ENCODE measurements at places on chromosomes 2 and 18.

DNA sequence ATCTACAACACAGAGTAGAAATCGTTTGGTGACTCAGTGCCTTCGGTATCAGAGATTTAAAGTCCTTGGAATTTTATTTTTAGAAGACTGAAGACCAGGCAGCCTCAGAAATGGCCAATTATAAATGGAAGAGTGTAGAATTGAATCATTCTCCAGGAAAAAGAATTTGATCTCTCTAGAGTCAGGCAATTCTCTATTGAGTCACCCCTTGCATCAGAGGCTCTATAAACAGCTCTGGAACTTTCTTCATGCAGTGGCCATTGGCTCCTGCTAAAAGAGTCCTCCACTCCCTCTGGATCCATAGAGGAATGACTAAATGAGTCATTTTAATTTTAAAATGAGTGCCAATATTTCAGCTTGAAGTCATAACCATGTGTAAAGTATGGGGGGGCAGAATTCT is 816.2 kb downstream of the TDRD15 start:
- no peak for DNase-seq
- no peaks in the 10 kb centered on the region for H3K4me1 ChIP-seq
- no peaks in the 10 kb centered on the region for H3K36me3 ChIP-seq
- no peak overlapping the region for H3K27ac ChIP-seq

- H3K36me3 ChIP-seq = peaks cover 4% of the 10 kb centered on the region
- no peak overlapping the region for H3K4me3 ChIP-seq
Measured at GRCh38 chr2:6888724-6889123, 11.1 kb downstream of the RSAD2 start.

GRCh38 chr18:55651236-55651635 is 63.2 kb upstream of the TCF4 start:
- no peaks in the 10 kb centered on the region for H3K27me3 ChIP-seq
- no peaks in the 10 kb centered on the region for H3K4me1 ChIP-seq
- H3K27ac ChIP-seq = no peak overlapping the region
- H3K36me3 ChIP-seq = no peaks in the 10 kb centered on the region

DNA sequence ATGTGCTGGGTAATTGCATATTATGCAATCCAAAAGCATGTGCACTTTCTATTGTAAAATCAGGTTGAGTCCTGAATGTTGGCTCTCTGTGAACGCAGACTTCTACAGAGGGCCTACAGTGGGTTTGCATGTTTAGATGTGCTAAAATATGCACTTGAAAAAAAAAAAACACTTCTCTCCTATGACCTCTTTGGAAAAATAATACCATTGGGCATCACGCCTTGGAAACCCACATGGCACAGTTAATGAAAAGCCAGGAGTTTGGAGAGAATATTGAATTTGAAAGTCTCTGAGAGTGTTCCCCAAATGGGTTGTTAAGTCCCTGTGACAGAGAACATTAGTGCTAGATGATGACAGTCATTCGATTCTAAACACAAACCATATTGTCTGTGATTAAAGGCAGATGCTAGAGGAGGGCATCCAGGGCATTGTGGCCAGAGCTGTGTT is 710.4 kb upstream of the PIK3C3 start:
- H3K36me3 ChIP-seq = no peaks in the 10 kb centered on the region
- H3K27ac ChIP-seq = no peak overlapping the region
- H3K27me3 ChIP-seq = no peaks in the 10 kb centered on the region
- DNase-seq = no peak
- no peaks in the 10 kb centered on the region for H3K4me1 ChIP-seq
- H3K4me3 ChIP-seq = no peak overlapping the region

GRCh38 chr2:231503766-231504165 is 26.5 kb downstream of the NMUR1 start:
- no peaks in the 10 kb centered on the region for H3K27me3 ChIP-seq
- DNase-seq = no peak

DNA sequence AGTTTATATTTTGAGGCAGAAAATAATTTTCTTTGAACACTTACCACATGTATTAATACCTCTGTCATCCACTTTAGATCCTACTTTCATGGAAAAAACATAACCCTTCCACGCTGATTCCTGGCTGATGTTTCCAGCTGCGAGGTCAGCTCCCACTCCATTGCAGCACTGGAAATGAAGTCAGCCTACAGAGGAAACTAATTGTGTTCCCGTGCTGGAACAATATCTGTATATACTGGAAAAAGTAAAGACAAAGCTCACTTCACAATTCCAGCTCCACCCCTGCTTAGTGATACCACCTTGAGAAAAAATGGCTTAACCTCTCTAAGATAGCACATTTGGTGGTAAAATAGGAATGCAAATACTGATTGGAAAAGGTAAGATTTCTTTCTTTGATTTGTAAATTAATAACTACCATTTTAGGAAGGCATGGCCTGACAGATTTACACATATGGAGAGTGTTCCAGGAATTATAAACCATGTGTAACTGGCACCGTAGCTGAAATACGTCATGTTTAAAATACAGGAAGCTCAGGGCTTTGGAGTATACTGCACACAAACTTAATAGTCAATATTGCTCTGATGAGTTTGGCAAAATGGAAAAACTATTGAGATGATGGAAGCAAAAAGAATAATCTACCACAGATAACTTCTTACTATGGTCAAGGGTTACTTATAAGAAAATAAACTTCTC is 90.0 kb downstream of the TRIB2 start:
- H3K27me3 ChIP-seq = no peaks in the 10 kb centered on the region
- no peaks in the 10 kb centered on the region for H3K36me3 ChIP-seq
- no peaks in the 10 kb centered on the region for H3K4me1 ChIP-seq
- H3K4me3 ChIP-seq = no peak overlapping the region

GRCh38 chr18:10015941-10016819 is 102.4 kb downstream of the VAPA start:
- no peaks in the 10 kb centered on the region for H3K36me3 ChIP-seq
- no peak overlapping the region for H3K4me3 ChIP-seq
- no peak for DNase-seq
- H3K4me1 ChIP-seq = no peaks in the 10 kb centered on the region

GRCh38 chr18:22363867-22364463 is 53.8 kb downstream of the CTAGE1 start:
- no peaks in the 10 kb centered on the region for H3K36me3 ChIP-seq
- H3K27ac ChIP-seq = no peak overlapping the region
- peak; percentile 39 for DNase-seq
- no peaks in the 10 kb centered on the region for H3K4me1 ChIP-seq
- H3K27me3 ChIP-seq = no peaks in the 10 kb centered on the region

- no peaks in the 10 kb centered on the region for H3K27me3 ChIP-seq
- H3K4me3 ChIP-seq = no peak overlapping the region
- no peaks in the 10 kb centered on the region for H3K4me1 ChIP-seq
- DNase-seq = no peak
Measured at GRCh38 chr2:187847245-187848208, 293.3 kb upstream of the TFPI start.

GRCh38 chr2:196268538-196269338 is 97.4 kb upstream of the STK17B start:
- H3K27ac ChIP-seq = peak overlapping the region; percentile 53
- H3K4me3 ChIP-seq = peak overlapping the region; percentile 28
- H3K27me3 ChIP-seq = no peaks in the 10 kb centered on the region

DNA sequence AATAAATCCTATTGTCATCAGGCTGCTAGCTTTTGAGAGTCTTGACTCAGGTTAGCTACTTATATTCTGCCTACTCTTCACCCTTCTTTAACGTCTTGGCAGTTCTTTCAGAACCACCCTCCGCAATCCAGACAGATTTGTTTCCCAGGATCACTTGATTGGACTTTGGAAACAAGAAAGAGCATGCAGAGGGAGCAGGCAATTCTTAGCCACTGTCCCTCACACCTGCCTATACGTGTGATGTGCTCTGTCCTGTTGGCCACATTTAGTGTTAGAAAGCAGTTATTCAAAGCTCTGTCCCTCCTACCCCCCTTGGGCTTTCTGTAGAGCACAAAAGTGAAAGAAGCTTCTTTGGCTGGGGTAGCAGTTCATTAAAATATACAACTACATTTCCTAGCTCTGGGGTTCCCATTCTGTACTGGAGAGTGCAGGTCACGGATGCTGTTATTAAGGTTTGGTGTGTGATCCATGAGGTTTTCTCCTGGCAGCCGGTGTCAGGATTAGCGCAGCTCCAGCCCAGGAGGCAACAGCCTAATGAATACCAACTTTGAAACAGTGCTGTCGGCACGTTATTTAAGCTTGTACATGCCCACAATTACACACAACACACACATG is 6.3 kb downstream of the FZD5 start:
- H3K4me3 ChIP-seq = no peak overlapping the region
- H3K36me3 ChIP-seq = no peaks in the 10 kb centered on the region
- H3K27me3 ChIP-seq = peaks cover 37% of the 10 kb centered on the region
- no peak overlapping the region for H3K27ac ChIP-seq
- no peak for DNase-seq

DNA sequence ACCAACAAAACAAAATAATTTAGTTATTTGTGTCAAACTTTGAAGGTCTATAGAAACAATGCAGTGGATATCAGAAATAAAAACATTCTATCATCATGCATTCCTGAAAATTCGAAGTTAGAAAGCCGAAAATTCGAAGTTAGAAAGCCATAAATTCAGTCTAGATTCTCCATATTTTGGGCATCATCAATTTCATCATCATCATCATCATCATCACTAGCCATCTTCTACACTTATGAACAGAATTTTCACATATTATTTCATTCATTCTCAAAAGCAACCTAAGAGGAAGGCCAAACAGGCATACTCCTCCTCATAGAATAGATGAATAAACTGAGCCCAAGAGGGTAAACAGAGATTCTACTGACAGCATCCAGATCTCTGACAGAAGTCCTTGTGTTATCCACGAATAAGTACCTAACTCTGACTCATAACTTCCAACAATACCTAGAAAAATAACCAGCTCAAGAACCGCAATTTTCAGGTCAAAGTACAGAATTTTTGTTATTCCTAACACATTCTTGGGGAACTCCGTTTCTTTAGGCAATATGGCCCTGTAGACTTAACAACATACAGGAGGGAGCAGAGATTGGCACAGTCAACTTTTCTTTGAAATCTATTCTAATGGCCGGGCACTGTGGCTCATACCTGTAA is 84.7 kb downstream of the TCF4 start:
- H3K4me1 ChIP-seq = no peaks in the 10 kb centered on the region
- H3K27ac ChIP-seq = no peak overlapping the region
- DNase-seq = no peak
- H3K27me3 ChIP-seq = no peaks in the 10 kb centered on the region
- H3K4me3 ChIP-seq = no peak overlapping the region

DNA sequence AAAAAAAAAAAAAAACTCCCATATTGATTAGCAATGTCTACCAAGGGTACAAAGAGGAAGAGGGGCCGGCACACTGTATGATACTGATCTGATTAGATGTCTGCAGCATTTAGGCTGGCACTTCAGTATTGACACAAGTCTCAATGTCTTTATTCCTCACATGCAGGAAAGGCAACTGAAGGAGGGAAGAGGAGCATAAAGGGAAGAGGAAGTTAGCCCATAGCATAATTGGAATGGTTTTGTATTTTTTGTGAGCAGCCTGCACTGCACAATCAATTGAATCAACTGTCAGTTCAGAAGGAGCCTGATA is 79.0 kb downstream of the DNER start:
- DNase-seq = no peak
- no peaks in the 10 kb centered on the region for H3K4me1 ChIP-seq
- H3K27ac ChIP-seq = no peak overlapping the region
- H3K4me3 ChIP-seq = no peak overlapping the region

GRCh38 chr18:56637176-56637575 is 1.2 kb downstream of the TXNL1 start:
- H3K27me3 ChIP-seq = no peaks in the 10 kb centered on the region
- DNase-seq = no peak

- no peak overlapping the region for H3K4me3 ChIP-seq
- DNase-seq = no peak
- no peak overlapping the region for H3K27ac ChIP-seq
- H3K36me3 ChIP-seq = no peaks in the 10 kb centered on the region
- no peaks in the 10 kb centered on the region for H3K27me3 ChIP-seq
- peaks cover 15% of the 10 kb centered on the region for H3K4me1 ChIP-seq
Measured at GRCh38 chr2:98029718-98030222, 34.0 kb upstream of the TMEM131 start.

DNA sequence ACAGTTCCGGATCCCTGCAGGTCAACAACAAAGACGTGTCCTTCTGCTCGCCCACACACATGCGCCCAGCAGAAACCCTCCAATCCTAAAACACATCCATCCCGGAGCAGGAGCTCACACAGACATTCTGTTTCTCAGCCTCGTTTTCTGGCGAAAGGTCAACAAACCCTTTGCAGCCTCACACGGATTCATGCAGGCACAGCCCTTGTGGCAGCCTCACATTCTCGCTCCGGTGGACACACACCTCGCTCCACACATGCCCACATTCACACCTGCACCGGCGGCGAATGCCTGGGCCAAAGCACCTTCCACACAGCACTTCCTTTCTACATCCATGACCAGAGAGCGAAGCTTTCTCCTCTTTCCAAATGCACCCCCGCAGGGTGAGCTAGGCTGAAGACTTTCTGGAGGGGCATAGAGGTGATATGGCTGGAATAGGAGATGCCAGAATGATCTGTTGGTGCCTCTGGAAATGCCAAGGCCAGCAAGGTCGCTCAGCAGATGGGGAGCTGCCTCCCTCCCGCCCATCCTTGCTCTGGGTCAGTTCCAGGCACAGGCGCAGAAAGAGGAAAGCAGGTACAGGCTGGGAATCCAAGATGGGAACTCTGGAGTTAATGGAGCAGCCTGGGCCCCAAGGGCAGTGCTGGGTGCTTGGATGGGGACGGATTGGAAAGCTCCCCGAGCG is 88.8 kb downstream of the CELF4 start:
- H3K27me3 ChIP-seq = no peaks in the 10 kb centered on the region
- H3K4me1 ChIP-seq = no peaks in the 10 kb centered on the region
- no peak for DNase-seq
- H3K4me3 ChIP-seq = no peak overlapping the region

- H3K27ac ChIP-seq = no peak overlapping the region
- H3K36me3 ChIP-seq = no peaks in the 10 kb centered on the region
- no peaks in the 10 kb centered on the region for H3K4me1 ChIP-seq
Measured at GRCh38 chr2:238855299-238855698, 7.4 kb downstream of the TWIST2 start.

GRCh38 chr2:100643906-100644501 is 81.2 kb downstream of the PDCL3 start:
- no peak overlapping the region for H3K27ac ChIP-seq
- H3K4me3 ChIP-seq = peak overlapping the region; percentile 15
- peak; percentile 14 for DNase-seq

DNA sequence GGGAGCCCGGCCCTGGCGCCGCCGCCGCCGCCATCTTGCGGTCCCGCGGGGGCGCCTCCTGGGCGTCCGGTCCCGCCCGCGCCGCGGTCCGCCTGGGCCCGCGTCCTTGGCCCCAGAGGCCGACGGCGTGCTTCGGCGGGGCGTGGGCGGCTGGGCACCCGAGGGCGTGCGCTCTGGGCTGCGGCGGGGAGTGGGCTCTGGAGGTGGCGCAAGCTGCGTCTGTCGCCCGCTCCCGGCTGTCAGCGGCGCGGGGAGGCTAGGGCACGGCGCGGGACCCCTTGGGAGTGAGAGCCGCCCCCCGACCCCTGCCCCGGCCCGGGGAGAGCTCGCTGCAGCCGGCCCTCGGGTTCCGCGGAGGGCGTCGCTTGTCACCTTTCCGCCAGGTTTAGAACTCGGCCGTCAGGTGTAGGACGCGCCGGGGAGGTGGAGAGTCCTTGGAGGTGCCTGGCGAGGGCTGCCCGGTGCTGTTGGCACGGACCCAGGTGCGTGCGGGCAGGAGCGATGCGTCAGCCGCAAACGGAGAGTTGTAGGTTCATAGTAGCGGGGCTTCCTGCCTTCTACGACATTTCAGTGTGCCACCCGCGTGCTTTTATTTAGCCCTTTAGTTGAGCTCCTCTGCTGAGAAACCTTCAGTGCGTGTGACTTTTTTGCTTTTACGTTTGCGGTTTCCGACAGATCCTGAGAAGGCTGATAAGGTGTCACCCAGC is 921 bp downstream of the VAPA start:
- no peaks in the 10 kb centered on the region for H3K36me3 ChIP-seq
- peaks cover 28% of the 10 kb centered on the region for H3K4me1 ChIP-seq
- H3K27ac ChIP-seq = peak overlapping the region; percentile 84
- H3K27me3 ChIP-seq = no peaks in the 10 kb centered on the region
- H3K4me3 ChIP-seq = peak overlapping the region; percentile 68
- peak; percentile 90 for DNase-seq
